Left renal cortex interstitium (tissue), 4 donors: ENCODE measurements at places on chromosomes 1 and 21. TPM values are rescaled to one million over a fixed set of nuclear protein-coding genes. Genes with fewer than 3 reads are reported as not detected.

- DNase-seq = no peak
These were observed 90.6 kb upstream of the KCNJ15 start for GRCh38 chr21:38166173-38166535.

GRCh38 chr1:55214934-55215193 lies 300 bp downstream of the USP24 start:
- DNase-seq = no peak

DNA sequence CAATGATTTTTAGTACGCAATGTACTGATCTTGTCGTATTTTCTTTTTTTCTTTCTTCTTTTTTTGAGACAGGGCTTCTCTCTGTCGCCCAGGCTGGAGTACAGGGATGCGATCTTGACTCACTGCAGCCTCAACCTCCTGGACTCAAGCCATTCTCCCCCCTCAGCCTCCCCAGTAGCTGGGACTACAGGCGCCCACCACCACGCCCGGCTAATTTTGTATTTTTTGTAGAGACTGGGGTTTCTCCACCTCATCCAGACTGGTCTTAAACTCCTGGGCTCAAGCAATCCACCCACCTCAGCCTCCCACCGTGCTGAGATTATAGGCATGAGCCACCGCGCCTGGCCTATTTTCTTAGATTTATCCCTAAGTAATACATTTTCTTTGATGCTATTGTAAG lies 43.9 kb upstream of the COL6A2 start:
- no peak for DNase-seq

- no peak for DNase-seq
These were observed 720.7 kb upstream of the ZP4 start for GRCh38 chr1:238611406-238611805.

DNA sequence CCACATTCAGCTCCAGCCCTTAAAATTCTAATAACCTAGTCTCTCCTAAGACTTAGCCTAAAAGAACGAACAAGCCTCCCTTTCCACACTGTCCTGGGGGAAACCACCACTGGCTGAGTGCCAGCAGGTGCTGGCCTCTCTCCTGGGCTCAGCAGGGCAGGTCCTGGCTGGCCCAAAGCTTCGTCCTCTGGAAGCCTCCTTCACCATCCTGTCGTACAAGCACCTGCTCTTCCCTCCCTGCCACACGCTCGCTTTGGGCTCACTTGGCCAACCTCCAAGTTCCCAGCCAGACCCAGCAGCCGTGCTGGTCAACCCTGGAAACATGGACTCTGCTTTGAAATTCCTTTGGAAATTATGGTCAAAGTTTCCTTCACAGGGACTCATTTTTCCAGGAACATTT lies 58.2 kb upstream of the SLC25A33 start:
- no peak for DNase-seq

The SLC45A1 gene
- 5.5 TPM for polyA plus RNA-seq
